Urinary bladder (tissue), 4 donors: ENCODE measurements at places on chromosomes 2 and 18. TPM values are rescaled to one million over a fixed set of nuclear protein-coding genes. Genes with fewer than 3 reads are reported as not detected.

REG3A gene
- not detected for polyA plus RNA-seq

GREB1 gene
- 0.86 TPM for polyA plus RNA-seq

CCDC85A gene
- polyA plus RNA-seq = 4.1 TPM

TMEM198 gene
- polyA plus RNA-seq = 6.0 TPM

ME2 gene
- 30.9 TPM for polyA plus RNA-seq

MYOM1 gene
- polyA plus RNA-seq = 14.9 TPM

CLIP4 gene
- polyA plus RNA-seq = 39.8 TPM

SLC11A1 gene
- polyA plus RNA-seq = 19.7 TPM

DSG2 gene
- polyA plus RNA-seq = 10.1 TPM

MBP gene
- polyA plus RNA-seq = 9.6 TPM

- DNase-seq = no peak
Observed at GRCh38 chr2:15809404-15809803, 130.9 kb upstream of the MYCN start.

GRCh38 chr2:23153484-23153883 lies 231.5 kb upstream of the KLHL29 start:
- no peak for DNase-seq

GRCh38 chr2:167752734-167753133 lies 494.7 kb downstream of the STK39 start:
- no peak for DNase-seq

GRCh38 chr18:41134426-41134825 lies 820.6 kb upstream of the PIK3C3 start:
- no peak for DNase-seq

DNA sequence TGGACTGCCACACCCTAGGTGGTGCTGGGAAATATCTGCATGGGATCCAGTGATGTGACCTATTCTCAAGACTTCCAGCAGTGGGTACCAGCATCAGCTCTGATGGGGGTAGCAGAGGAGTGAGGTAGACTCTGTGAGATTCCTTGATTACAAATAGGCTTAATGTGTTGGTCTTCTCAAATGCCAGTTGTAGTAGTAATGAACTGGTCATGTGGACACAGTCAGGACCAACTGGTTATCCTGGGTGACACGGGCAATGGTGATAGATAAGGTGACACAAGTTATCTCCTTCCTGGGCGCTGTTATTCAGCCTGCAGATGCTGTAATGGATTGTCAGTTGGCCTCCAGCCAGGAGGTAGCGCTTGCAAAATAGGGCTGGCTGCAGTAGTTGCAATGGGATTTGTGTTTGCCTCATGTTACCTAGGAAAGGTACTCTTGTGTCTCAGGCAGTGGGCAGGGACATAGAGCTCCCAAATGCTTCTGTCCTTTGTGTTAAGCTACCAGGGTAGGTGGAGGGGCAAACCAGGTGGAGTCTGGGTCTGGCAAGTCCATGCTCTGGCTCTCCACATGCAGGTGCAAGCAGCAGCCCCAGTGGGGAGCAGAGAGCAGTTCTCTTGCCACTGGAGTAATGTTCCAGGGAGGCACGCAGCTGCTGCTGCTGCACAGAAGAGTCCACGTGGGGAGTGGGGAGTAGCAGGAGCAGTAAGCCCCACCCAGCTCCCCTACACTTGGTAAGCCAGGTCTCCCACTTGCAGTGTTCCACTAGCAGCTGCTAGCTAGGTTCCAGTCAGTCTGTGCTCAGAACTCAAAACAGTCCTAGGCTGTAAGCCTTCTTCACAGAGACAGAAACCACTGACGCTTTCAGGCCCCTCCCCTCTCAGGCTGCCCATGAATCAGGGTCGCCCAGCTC lies 505.4 kb upstream of the DDX18 start:
- no peak for DNase-seq
